ENCODE measurements at places on chromosomes 2 and 18.
A peak's percentile ranks its signal among the peaks of the same experiment; 100 is the strongest.

DNA sequence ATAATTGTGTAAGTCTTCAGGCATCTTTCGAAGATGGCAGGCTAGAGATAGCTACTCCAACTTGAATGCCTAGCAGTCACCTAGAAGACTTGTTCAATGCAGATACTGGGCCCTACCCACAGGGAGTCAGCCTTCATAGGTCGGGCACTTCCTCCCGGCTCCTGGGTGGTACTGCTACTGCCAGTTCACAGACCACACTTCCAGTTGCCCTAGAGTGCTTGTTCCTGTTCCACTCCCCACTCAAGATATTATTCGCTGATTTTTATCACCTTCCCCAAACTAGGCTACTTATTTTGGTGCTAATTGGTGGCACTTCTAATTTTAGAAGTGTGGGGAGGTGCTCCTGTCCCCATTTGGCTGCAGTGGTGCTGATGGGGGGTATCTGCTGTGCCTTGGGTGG, 34.2 kb downstream of the INPP4A start:
- no peak for DNase-seq

DNA sequence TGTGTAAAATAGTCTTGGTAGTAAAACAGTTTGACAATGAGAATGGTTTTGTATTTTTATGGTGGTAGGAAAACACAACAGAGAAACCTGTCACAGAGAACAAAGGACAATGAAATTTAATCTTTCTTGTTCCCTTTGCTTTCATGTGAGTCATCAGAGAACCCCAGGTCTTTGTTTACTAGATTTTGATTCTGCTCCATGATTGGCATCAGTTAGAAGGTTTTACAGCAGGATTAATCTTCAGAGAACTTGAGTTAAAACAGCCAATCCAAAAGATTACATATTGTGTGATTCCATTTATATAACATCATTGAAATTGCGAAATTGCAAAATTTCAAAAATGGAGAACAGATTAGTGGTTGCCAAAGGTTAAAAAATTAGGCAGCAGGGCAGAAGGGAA, 2.5 kb downstream of the APLF start:
- no peak for DNase-seq

DNA sequence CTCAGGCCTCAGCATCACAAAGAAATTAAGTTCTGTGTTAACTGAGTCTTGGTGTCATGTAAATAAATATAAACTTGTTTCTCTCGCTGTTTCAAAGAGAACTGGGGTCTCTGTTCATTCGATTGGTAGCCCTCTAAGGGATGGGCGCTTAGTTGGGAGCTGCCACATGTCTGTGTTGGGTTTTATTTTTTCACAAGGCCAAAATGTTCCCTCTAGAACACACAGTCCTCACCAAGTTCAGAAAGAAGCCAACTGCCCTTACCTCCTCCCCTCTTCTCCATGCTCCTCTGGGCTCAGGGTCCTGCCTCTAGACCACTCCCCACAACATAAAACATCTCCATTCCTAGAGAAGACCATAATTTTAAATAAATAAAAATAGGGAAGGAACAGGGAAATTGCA, 490.9 kb downstream of the TNS1 start:
- DNase-seq: no peak

GRCh38 chr2:96832754-96833507, 10.9 kb downstream of the ANKRD23 start:
- DNase-seq: peak; percentile 77

- DNase-seq: no peak
These were observed 482.7 kb downstream of the DLGAP1 start for GRCh38 chr18:3972291-3972930.

DNA sequence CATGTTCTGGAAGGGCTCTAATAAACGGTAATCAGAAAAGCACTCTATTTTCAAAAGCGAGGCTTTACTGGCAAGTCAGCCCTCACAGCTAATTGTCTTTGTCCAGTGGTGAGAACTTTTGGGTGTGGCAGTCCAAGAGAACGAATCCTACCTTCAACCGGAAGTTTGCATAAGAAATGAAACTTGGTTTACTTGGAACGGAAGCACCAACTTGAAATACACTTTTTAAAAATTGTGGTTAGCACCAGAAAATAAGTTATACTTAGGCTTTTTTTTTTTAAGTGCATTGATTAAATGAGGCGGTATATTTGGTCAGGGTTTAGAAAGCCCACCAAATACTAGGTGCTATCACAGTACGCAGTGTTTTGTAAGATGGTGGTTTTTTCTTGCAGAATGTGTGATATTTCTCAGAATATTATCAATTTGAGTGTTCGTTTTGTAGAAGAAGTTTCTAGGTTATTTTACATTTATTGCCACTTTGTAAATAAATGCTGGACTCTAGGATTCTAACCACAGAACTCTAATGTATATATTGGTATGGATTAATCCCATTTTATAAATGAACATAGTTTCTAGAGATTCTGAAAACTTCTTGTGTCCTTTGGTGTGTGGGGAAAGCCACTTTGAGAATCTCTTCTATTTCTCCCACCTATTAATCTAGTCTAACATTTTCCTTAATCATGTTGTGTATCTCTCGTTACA, 1.2 kb downstream of the MYL12A start:
- peak; percentile 45 for DNase-seq

- no peak for DNase-seq
These were observed 235.1 kb downstream of the AGAP1 start for GRCh38 chr2:235728800-235729556.

GRCh38 chr2:28085201-28085600, 194.7 kb downstream of the BABAM2 start:
- DNase-seq: no peak

- DNase-seq: no peak
These were observed 422.9 kb upstream of the ST6GAL2 start for GRCh38 chr2:107308835-107309234.

DNA sequence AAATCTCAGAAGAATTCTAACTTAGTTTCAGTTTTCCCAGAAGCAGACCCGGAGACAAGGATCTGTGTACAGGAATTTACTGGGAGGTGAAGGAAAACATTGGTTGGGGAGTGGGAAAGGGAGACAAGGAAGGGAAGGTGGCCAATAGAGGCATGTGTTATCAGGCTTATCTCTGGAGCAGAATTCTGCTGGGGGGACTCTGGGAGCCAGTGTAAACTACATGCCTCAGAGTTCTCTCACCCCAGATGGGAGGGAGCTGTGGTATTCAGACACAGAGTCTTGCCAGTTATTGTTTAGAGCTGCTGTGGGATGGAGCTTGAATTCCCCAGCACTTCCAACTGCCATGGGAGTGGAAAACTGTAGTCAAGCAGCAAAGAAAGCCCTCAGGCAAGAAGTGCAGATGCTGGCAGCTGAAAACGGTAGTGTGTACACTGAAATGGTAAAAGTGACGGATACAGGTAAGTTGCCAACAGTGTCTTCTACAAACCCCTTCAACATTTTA, 19.0 kb downstream of the DNPEP start:
- DNase-seq: peak; percentile 43

- no peak for DNase-seq
These were observed 95.7 kb downstream of the VAPA start for GRCh38 chr18:10009321-10010144.

GRCh38 chr2:232773815-232774214, 2.5 kb downstream of the KCNJ13 start:
- no peak for DNase-seq

DNA sequence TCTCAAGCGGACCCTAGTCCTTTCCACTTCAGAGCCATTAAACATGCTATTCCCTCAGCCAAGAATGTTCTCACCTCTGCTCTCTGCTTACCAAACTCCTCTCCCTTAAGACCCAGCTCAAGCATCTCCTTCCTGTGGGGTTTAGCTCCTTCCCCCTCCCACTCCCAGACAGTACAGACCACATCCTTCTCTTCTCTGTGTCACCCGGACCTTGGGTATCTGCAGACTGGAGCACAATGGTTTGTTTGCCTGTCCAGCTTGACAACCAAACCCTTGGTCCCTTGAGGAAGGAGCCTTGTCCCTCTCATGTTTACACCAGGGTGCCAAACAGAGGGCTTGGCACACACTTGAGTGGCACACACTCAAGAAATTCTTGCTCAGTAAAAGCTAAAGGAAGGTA, 4.1 kb upstream of the CD8A start:
- no peak for DNase-seq

GRCh38 chr2:227368574-227368973, 10.5 kb downstream of the TM4SF20 start:
- no peak for DNase-seq

DNA sequence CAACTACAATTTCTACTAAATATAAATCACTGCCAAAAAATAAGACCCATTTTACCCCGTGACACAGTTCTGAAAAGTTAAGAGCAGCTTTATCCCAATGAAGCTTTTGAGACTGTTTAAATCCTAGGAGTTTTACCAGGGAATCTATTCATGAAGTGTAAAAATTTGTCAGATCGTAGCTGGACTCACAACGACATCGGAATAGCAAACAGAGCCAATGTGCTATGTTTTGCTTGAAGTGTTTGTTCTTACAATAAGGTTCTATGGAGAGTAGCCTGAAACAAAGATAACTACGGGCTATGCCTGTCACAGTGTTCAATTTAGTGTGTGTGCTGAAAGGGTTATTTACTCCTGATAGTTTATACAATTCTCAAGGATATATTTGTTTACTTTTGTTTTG, 78.5 kb upstream of the L3MBTL4 start:
- DNase-seq: no peak

DNA sequence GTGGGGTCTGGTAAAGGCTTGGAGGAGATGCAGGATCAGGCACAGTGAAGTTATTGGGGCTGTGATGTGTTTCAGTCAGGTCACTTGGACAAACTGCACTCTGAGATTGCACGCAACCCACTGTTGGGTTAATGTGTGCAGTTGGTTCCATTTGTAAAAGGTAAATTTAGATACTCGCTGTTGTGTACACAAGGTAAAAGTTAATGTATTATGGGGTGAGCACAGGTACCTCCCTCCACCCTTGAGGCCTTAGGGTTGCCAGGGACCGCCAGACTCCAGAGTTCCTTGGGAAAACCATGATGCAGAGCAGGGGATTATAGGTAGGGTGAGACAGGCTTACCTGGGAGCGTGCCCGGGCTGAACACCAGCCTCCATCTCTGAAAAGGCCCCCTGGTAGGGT, 20.1 kb downstream of the IMPA2 start:
- no peak for DNase-seq

- no peak for DNase-seq
These were observed 118.4 kb downstream of the ALMS1 start for GRCh38 chr2:73503992-73504570.

DNA sequence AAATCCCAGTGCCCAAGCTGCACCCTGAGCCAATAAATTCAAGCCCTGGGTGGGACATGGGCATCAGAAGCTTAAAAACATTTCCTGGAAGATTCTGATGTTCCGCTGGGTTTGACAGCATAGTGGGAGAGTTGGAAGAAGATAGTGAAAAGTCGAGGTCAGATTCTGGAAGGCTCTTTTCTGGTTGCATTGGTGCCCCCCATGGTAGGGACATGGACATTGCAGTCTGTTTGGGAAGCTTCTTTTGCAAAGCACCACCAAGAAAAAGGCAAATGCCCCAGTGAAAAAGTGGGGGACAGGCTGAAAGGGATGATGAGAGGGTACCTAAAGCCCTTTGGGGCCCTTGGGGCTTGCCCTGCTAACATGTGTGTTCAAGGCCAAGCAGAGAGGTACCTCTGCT, 21.0 kb downstream of the MERTK start:
- no peak for DNase-seq

DNA sequence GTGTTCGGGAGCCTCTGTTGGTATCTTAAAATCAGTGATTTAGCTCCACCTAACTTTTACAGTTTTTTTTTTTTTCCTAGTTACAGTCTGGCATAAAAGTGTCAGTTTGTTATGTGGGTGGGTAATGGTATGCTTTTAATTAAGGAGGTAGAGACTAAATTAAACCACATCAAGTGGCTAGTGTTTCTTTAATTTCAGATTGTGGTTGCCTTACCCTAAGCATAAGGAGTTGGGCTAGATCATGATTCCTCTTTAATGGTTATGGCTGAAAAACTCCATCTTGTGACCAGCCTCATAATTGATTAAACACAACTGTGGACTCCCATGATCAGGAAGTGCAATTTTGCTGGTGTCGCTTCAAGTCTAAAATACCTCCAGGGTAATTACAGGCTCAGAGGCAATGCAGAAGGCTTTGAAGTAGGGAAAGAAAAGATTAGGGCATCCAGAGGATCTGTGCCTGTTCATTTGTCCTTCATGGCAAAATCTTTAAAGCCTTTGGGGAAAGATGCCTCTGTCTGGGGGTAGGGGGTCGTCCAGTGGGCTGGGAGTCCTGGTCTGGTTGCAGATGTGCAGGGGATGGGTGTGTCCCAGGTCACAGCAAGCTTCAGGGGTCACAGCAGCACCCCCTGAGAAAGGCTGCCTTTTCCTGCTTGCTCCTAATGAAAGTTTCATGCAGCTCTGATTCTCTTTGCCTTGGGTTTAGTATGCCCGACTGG, 579.2 kb downstream of the BCL11A start:
- DNase-seq: no peak

DNA sequence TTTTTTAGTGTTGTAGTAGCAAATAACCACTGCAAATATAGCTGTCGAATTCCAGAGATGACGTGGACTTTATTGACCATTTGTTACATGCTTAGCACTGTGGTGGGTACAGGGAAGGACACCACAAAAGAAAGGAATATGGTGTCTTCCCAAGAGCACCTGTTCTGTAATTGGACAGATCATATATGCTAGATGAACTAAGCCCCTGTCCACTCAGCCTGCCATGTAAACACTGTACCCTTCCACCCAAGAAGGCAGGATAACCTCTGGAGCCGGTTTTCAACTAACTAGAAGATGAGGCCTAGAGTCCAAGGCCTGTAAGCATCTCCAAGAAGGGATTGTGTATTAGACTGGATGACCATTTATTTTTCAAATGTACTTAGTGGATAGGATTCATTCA, 44.1 kb downstream of the COX7A2L start:
- no peak for DNase-seq

GRCh38 chr2:222884114-222884771, 23.4 kb downstream of the ACSL3 start:
- DNase-seq: no peak

DNA sequence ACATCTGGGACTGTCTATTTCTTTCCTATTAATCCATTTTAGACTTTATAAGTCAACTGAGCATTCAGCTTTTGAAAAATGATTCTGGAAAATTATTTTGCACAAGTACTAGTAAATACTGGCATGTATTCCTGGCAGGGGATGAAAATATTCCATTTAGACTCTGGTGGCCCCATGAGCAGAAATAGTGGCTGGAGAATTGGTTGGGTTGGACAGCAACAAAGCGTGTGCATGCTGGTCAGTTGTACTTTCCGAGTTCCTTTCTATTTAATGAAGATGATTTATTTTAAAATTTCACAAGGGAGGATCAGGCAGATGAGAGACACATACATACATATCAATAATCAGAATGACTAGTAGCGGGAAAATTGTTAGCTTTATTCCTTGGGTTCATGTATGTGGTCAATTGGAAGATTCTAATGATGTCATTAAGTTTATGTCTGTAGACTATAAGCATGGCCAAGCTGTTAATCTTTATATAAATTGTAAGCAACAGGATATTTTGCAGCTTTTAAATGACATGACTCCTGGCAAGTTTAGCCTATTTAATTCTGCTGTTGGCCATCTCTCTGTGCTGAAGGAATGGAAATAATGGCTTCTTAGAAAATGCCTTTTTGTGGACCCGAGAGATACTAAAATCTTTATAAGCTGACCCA, 541.6 kb downstream of the SLC4A3 start:
- no peak for DNase-seq

All from LNCaP clone FGC (cell line).